ENCODE measurements at places on chromosomes 4 and X.

GRCh38 chr4:52783069-52783468 is 31.8 kb upstream of the ERVMER34-1 start:
- DNase-seq: no peak

DNA sequence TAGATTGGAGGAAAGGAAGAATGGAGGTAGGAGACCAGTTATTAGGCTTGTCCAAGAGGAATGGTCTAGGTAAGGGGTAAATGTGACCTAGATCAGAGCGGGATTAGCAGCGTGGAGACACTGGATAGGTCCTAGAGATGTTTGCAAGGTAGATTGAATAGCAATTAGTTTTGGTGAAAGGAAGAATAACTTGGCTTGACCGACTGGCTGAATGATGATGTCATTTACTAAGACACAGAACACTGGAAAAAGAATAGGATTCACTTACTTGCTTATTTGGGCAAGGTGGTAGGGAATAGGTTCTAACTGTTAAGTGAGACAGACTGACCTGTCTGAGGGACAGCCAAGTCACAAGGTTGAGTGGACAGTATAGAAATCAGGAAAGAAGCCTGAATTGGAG is 71.3 kb downstream of the VEGFC start:
- DNase-seq: no peak

DNA sequence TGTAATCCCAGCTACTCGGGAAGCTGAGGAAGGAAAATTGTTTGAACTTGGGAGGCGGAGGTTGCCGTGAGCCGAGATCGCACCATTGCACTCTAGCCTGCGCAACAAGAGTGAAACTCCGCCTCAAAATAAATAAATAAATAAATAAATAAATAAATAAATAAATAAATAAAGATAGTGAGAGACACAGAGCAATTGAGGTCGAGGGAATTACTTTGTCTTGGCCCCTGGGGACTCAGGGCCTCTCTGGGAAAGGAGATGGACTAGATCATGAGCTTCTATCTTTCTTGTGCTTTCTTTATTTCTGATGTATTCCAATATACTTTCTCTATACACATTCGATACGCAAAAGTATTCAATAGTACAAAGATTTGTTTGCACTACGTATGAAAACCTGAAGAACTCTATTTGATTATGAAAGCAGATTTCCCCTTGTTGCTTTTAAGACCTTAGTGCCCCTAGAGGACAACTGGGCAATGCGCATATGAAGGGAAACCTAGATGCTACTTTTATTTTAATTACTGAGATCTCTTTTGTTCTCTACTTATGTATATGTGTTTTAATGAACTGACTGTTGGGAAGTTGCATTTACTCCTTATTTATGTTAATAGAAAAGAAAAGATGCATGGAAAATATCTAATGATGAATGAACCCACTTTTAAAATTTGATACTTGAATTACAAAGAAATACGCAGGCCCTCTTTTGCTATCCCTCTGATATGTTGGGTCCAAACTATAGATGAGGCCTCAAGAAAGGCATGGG is 12.8 kb upstream of the ELOVL6 start:
- peak; percentile 64 for DNase-seq

GRCh38 chr4:126899331-126899801 is 733.4 kb upstream of the INTU start:
- DNase-seq: no peak

DNA sequence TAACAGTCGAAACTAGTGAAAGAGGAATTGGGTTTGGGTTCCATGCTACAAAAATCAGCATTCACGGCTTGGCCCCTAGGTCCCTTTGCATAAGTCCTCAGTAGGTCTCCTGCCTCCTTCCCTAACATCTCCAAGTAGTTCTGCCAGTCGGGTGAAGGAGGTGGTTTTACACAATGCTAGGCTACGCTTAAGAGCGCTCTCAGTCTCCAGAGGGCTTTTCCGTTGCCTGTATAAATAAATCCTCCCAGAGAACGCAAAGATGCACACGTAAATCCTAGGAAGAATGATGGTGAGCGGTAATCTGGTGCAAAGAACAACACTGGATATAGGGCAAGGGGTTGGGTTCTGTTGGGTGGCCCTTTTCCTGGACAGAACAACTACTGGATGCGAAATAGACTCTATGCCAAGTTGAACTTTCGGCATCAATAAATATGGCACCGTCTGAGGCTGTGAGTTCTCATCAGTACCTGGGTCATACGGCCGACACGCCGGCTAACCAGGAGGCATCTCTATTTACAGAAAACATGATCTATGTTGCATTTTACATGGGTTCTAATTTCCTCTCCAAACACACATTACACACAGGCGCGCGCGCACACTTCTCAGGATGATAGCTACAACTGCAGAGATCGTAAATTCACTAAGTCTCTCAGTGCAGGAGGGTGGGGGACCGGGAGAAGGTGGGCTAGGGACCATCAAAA is 1.3 kb downstream of the CAMK2D start:
- DNase-seq: peak; percentile 52

DNA sequence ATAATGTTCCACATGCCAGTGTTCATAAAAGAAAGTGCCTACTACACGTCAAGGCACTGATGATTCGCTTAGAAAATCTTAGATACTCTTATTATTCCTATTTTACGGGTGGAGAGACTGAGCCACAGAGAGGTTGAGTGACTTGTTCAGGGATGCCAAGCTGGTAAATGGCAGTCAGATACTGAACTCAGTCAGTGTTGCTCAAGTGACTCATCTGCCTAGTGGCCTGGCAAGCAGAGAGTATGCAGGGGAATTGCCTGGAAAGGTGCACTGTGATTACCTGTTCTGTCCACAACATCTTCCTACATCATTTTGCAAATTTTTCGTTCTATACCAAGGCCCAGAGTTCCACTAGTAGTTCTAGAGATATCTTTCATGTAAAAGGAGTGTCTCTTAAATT is 68.4 kb downstream of the RAPGEF2 start:
- no peak for DNase-seq

GRCh38 chr4:150209140-150209829 is 131.0 kb downstream of the DCLK2 start:
- DNase-seq: peak; percentile 64

GRCh38 chr4:137510557-137511265 is 21.6 kb downstream of the PCDH18 start:
- no peak for DNase-seq

DNA sequence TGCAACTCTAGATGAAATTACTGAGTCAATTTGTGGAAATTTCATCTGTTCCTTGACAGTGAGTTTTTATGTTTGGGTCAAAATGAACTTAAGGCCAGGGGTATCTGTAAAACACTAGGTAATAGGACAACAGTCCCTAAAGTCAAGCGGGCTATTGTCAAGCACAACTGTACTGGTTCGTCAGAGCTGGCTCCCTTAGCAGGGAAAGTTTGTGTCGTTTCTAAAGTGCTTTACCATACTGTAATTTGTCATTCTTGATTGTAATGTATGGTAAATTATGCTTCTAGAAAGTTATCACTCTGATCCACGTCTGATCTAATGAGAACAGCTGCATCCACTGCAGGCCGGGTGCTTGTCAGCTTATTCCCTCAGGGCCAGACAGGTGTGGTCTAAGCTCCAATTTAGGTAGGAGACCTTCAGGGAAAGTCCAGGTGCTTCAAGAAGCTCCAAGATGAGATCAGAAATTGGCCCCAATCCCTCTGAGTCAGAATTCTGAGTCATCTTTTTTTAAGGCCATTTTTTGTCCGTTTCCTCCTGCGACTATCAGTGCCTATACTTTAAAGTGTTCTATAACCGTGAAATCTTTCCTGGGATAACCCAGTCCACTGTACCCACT is 92.2 kb downstream of the PALLD start:
- DNase-seq: no peak

GRCh38 chr4:181520790-181521189 is 722.4 kb upstream of the TENM3 start:
- no peak for DNase-seq

GRCh38 chr4:158446106-158446505 is 75.6 kb upstream of the RXFP1 start:
- DNase-seq: no peak

DNA sequence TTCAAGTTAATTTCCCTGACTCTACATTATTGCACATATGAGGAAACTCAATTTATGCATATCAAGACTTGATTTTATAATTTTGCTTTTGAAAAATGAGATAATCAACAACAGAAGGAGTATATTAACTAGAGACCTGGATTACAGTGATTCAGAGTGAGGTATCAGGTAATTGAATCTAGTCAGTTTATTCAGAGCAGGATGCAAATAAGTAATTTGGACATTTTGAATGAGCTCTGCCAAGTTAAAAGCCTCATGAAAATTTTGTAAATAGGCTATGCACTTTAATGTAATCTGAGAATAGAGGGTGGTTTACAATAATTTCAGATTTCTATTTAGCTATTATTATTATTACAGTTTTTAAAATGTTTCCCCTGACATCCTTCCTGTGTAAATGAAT is 203.7 kb upstream of the EMCN start:
- DNase-seq: no peak

- DNase-seq: no peak
These were observed 78.3 kb downstream of the SLC4A4 start for GRCh38 chr4:71417150-71417549.

- peak; percentile 35 for DNase-seq
These were observed 27.2 kb downstream of the ELF4 start for GRCh38 chrX:130083107-130083490.

DNA sequence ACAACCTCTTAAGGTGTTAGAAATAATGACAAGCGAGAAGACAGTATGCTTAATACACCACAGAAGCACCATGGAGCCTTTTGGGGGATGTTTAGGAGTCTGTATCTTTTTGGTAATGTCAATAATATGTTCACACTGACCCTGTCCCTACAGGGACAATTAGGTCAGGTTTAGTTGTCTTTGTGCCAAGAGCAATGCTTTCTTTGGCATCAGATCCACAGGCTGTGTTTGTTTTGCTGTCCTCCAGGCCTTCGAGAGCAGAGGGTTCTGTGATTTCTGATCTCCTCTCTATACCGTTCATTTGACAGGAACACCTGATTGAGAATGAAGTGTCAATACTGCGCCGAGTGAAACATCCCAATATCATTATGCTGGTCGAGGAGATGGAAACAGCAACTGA is 153.8 kb downstream of the DCLK2 start:
- DNase-seq: no peak

GRCh38 chr4:86939729-86940575 is 5.1 kb downstream of the AFF1 start:
- peak; percentile 97 for DNase-seq

DNA sequence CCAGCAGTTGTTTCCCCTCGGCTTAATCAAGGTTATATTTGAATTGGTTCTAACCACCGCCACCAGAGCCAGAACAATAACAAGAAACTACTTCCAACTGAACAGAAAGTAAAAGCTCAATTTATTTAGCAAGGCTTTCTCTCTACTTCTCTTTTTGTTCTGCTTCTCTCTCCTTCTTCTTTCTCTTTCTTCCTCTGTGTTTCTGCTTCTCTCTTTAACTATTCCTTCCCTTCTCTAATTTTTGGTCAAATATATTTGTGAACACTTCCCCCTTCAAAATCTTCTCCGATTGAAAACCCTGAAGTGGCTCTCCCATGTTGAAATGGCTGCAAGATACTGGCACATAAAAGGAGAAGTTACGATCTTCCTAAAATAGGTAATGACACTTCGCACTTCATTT is 1195.9 kb upstream of the PRKX start:
- DNase-seq: no peak

DNA sequence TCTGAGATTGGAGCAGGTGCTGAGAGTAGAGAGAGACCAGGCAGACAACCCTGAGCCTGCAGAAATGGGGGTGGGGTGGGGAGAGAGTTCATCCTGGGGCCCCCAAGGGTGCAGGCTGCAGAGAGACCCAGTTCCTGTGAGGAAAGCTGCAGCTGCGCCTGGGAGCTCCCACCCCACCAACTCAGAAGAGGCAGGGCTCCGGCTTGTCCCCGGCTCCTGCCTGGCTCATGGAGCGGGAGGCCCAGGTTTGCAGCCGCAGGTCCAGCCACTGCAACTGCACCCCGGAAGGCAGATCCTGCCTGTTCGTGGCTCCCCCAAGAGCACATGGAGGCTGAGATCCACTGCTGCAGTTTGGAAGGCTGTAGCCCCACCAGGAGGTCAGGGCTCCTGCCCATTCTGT is 44.2 kb upstream of the DGKK start:
- DNase-seq: no peak

GRCh38 chr4:122300776-122301175 is 78.0 kb upstream of the ADAD1 start:
- no peak for DNase-seq

- no peak for DNase-seq
These were observed 182.7 kb downstream of the PPARGC1A start for GRCh38 chr4:23706972-23707651.

GRCh38 chrX:130190801-130191200 is 19.0 kb downstream of the RAB33A start:
- no peak for DNase-seq

- DNase-seq: no peak
These were observed 24.4 kb upstream of the SLC25A43 start for GRCh38 chrX:119374736-119375135.

GRCh38 chr4:27490315-27490714 is 629.7 kb downstream of the STIM2 start:
- DNase-seq: no peak

DNA sequence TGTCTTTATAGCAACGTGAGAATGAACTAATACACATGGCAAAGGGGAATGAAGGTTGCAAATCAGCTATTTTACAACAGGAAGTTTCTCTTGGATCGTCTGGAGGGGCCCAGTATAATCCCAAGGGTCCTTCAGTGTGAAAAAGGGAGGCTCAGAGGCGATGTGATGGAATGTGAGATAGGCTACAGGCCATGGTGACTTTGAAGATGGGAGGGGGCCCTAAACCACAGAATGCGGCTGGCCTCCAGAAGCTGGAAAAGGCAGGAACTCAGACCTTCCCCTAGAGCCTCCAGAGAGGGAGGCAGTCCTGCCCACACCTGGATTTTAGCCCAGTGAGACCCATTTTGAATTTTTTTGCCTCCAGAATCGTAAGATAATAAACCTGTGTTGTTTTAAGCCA is 69.4 kb upstream of the PGM2 start:
- no peak for DNase-seq

DNA sequence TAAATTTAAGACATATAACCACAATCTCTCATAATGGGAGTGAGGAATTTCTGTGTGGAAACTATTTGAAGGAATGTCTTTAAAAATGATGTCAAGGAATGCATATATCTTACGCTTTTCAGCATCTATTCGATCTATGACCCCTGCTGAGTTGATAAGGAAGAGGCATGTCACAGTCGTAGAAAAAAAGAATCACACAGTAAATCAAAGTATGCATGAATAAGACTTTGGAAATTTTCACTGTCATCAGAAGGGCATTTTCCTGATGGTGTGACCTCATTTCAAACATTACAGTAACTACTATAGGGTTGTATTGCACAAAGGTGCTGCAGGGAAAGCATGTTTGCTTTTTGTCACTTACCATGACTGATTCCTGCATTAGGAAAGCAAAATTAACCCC is 41.5 kb downstream of the REELD1 start:
- no peak for DNase-seq

- no peak for DNase-seq
These were observed 26.6 kb upstream of the CD99 start for GRCh38 chrX:2664502-2664901.

GRCh38 chrX:123990169-123990568 is 28.7 kb downstream of the STAG2 start:
- DNase-seq: peak; percentile 21
